ENCODE measurements at places on chromosomes 16 and 17. TPM values are rescaled to one million over a fixed set of nuclear protein-coding genes. Genes with fewer than 3 reads are reported as not detected.

SPN gene
- 2.0 TPM for total RNA-seq

DNA sequence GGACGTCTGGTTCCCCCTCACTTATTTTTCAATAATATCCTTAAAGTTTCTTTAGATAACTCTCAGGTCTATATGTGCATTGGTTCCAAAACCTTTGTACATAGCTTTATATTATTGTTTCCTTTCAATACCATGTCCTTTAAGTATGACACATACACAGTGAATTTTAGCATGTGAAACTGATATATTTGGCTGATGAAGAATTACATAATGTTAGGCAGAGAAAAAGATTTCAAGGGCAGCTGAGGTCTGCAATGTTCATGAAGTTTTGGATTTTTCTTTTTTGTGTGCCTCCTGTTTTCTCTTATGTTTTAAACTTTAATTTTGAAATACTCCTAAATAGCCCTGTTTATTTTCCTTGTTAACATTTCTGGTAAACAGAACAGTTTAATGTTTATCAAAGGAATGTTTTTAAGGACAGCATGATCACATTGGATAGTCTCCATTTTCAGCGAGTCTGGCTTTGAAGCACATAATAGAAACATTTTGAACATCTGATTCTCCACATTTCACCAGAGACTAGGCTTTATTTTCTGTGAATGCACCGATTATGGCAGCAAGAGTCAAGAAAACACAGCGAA is 32.9 kb upstream of the FBXO47 start:
- DNase-seq, result no peak

RMI2 gene
- 1.2 TPM for total RNA-seq

DNA sequence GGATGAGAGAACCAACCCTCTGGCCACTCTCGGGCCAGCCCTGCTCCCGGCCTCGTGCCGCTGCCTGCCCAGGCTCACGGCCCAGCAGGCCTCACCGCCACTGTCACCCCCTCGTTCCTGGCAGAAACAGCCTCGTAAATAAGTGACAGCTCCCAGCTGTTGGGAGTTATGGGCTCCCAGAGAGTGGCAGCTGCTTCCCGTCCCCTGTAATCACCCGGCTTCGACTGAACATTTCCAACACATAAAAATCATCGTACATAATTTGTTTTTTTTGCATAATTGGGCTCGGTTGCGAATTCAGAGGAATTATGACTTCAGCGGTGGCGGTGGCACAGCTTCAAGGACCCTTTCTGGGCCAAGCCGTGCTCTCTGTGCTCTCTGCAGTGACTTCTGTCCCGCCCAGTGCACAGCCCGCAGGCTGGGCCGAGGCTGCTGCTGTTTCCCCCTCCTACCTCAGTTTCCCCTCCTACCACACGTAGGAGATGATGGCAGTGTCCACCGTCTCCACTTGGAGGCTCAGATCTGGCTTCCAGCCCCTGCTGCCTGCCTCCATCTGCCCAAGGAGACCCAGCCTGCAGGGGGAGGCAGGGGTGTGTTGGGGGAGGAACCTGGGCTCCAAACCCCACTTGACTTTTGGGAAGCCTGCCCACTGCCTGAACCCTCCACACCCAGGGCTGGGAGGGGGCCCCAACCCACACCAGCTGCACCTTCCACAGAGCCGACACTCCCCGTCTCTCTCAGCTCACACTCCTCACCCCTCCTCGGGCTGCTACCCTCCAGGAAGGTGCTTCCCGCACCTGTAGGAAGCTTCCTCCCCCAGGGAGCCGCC is 84.9 kb downstream of the RTN4RL1 start:
- DNase-seq, result no peak

ARSG gene
- 4.2 TPM for total RNA-seq

GRCh38 chr16:49023050-49023449 is 258.6 kb downstream of the CBLN1 start:
- DNase-seq, result no peak

DNA sequence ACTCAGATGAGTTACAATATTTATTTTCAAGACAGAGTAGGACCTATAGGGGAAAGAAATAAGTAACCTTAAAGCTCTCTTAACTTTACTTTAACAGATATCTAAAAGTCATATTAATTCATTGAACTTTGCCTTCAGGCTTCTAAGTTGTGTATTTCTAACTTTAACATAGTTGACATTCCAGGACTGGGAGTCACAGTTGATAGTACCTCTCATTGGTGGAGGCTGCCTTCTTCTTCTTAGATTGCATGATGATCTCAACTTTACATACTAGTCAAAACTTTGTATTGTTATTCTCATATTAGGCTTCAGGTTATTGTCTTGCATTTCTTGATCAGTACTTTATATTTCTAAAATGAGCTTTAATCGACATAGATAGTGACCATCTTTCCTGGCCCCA is 350.1 kb upstream of the KIF2B start:
- DNase-seq, result no peak

- DNase-seq, result no peak
These were observed 1.7 kb downstream of the SMARCE1 start for GRCh38 chr17:40645943-40646342.

Measured in heart right ventricle (tissue), 16 donors.